Stimulated activated CD4-positive, alpha-beta T cell treated with anti-CD3 and anti-CD28 coated beads, Interleukin-4, amount 100 ng/mL, for 24 hours (primary cell): ENCODE measurements at places on chromosomes 1 and 21.

DNA sequence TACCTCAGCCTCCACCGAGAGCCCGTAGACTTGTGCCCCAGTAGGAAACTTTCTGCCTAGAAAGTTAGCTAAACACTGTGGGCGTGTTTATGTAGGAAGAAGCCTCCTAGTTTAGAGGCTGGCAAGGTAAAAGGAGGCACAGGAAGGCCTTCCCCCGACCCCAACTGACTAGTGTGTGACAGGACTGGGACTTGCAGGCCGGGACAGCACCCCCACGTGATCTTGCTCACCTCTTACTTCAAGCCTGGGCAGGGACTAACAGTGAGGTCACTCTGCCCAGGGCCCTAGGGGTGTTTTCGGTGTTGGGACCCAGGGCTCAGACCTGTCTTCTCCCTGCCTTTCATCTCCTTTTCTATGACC lies 392 bp upstream of the TAGLN2 start:
- DNase-seq, result no peak

DNA sequence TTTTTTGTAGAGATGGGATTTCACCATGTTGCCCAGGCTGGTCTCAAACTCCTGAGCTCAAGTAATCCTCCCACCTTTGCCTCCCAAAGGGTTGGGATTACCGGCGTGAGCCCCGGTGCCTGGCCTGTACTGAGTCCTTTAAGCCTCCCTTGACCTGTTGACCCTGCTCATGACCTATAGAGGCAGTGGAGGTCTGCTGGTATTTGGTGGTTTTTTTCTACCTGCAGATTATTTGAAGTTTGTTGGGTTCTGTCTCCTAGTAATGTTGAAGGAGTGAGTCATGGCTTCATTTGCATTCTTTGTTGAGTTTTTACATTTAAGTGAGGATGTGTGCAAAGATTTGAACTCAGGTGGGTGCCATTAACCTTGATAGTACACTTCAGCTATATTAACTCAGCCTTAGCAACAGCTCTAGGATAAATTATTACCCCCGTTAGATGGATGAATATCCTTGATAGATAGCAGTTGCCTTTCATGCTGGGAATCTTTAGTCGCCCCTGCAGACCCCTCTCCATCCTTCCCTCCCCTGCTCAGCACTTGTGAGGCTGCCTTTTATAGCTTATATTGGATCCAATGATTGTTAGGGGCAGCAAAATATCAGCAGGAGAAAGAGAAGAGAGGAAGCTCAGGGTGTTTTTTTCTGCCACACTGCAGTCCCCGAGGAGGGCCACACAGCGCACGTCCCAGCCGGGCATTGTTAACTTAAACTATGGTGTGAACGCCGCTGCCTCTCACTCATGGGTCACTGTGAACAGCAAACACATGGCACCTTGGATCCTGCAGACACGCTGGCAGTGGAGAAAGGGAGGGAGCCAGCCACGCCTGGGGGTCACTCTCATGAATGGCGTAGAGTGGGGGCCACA lies 14.9 kb upstream of the NPPB start:
- DNase-seq, result no peak

DNA sequence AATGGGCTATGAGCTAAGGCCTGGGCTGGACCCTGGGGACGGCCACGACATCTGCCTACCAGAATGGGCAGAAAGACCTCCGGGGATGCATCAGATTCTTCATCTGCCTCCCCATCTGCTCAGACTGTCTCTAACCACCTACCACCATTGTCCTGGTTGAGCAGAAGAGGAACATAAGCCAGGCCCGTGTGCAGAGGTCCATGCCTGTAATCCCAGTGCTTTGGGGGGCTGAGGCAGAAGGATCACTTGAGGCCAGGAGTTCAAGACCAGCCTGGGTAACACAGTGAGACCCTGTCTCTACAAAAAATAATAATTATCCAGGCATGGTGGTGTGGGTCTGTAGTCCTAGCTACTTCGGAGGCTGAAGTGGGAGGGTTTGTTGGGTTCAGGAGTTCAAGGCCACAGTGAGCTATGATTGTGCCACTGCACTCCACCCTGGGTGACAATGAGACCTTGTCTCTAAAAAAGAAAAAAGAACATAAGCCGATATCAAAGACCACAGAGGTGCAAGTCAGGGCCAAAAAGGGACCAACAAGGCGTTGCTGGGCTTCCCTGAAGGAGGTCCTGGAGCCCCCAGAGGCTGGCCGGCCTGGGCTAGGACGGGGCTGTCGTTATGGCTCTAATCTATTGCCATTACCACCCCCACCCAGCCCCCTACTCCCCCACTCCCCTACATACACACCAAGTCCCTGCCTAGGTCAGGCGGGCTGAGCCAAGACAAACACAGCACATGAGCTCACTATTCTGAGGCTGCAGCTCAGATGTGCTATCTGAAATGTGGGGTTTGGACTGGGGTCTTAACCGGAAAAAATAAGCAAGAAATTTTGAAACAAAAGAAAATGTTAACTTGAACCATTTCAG lies 239.2 kb upstream of the RAB4A start:
- DNase-seq, result no peak

DNA sequence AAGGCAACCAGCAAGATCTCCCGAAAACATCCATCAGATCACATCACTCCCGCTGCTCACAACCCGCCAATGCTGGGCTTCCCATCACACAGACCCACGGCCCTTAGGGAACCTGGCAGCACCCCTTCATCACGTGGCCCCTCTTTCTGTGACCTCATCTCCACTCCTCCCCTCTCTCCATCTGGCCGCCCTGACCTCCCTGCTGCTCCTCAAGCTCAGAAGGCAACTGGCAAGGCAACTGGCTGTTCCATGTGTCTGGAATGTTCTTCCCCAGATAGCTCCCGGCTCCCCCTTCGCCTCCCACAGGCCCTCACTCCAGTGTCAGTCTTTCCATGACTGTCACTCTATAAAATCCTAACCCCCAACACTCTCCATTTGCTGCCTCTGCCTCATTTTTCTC lies 113.0 kb upstream of the ERG start:
- DNase-seq, result no peak

DNA sequence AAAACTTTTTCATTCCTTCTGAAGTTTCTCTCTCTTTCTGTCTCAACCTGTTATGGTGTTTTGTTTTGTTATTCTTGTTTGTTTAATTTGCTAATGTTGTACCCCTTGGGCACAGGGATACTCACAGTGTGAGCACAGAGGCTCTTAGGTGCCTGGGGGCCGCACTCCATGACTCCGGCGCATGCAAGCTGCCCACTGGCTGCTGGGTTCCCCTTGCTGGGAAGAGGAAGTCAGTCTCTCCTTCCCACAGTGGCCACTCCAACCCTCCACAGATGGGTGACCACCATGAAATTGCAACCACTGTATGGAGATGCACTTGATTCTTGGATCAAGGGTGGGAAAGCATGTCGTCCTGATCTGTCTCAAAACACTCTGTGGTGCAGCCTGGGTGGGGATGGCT lies 4.6 kb upstream of the CD1A start:
- no peak for DNase-seq

- no peak for DNase-seq
These were observed 1048.5 kb downstream of the PLA2G4A start for GRCh38 chr1:187877220-187877619.

DNA sequence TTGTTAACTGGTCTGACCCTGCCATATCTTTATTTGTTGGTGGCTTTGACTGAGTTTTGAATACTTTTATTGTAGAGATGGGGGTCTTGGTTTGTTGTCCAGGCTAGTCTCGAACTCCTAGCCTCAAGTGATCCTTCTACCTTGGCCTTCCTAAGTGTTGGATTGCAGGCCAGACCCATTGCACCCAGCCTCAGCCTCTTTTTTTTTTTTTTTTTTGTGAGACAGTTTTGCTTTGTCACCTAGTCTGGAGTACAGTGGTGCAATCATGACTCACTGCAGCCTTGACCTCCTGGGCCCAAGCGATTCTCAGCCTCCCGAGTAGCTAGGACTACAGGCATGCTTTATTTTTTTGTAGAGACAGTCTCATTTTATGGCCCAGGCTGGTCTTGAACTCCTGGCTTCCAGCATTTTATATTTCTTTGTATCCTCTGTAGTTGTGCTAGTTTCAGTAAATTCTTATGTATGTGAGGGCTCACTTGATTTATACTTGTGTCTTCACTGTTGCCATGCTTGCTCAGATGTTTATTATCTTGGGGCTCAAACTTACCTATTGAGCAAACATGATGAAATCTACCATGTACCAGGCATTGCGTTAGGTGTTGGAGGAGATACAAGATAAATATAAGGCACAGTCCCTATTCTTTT lies 24.1 kb downstream of the THRAP3 start:
- no peak for DNase-seq

GRCh38 chr1:13813398-13814012 lies 113.5 kb downstream of the PRDM2 start:
- DNase-seq, result peak; percentile 60

DNA sequence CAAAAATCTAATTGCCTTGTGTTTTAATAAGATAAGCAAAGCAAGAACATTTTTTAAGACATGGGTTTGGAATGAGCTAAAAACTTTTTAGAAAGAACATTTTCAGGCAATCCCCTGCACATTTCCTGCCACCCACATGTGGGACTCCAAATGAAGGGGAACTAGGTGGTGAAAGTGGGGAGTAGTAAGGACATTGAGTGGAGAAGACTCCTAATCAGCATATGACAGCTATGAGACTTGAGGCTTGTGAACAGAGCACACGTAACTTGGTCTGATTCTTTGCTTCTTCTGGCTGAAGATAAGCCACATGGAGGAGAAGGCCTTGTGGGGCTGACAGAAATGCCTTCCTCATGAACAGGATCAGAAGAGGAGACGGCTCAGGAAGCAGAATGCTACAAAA lies 50.3 kb downstream of the FCER1A start:
- DNase-seq, result no peak

GRCh38 chr1:110228869-110229268 lies 18.8 kb downstream of the KCNC4 start:
- DNase-seq, result no peak

DNA sequence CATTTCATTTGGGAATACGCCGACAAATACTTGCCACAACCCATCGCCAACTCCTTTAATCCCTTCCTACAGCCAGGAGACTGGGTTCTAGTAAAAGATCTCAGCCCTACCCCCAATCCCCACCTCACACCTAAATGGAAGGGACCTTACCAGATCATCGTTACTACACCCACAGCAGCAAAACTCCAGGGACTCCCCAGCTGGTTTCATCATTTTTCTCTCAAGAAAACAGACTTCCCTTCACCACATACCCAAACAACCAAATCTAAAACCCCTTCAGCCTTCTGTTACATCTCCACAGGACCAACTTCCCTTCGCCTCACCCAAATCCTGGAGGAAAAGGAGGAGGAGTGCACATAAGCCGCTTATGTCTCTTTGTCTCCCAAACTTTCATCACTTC lies 23.7 kb upstream of the SLC2A5 start:
- no peak for DNase-seq
